ENCODE measurements at places on chromosomes 3 and 15. TPM values are rescaled to one million over a fixed set of nuclear protein-coding genes. Genes with fewer than 3 reads are reported as not detected.

- H3K36me3 ChIP-seq = peaks cover 48% of the 10 kb centered on the region
- H3K27me3 ChIP-seq = no peaks in the 10 kb centered on the region
- peaks cover 80% of the 10 kb centered on the region for H3K4me1 ChIP-seq
- H3K27ac ChIP-seq = peak overlapping the region; percentile 32
Observed at GRCh38 chr15:28943611-28944230, 57.9 kb downstream of the APBA2 start.

DNA sequence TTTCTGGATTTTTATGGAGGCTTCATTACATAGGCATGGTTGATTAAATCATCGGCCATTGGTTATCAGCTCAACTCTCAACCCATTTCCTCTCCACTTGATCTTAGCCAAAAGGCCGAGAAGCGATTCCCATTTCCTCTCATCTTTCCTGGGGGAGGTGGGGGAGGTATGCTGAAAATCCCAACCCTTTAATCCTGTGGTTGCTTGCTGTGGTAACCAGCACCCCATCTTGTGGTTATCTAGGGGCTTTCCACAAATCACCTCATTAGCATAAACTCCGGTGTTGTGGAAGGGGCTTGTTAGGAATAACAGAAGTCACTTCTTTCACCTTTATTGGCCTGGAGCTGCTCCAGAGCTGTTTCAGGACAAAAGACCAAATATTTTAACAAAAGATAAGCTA lies 20.9 kb downstream of the PDE8A start:
- DNase-seq = no peak
- no peaks in the 10 kb centered on the region for H3K27me3 ChIP-seq
- H3K36me3 ChIP-seq = no peaks in the 10 kb centered on the region
- H3K4me1 ChIP-seq = no peaks in the 10 kb centered on the region
- H3K27ac ChIP-seq = no peak overlapping the region

GRCh38 chr3:62373714-62374333 lies 474 bp upstream of the FEZF2 start:
- H3K4me1 ChIP-seq = peaks cover 4% of the 10 kb centered on the region
- no peak overlapping the region for H3K27ac ChIP-seq
- peaks cover 15% of the 10 kb centered on the region for H3K36me3 ChIP-seq
- DNase-seq = no peak
- peaks cover 77% of the 10 kb centered on the region for H3K27me3 ChIP-seq
- H3K4me3 ChIP-seq = no peak overlapping the region

- H3K27me3 ChIP-seq = no peaks in the 10 kb centered on the region
- H3K4me1 ChIP-seq = peaks cover 2% of the 10 kb centered on the region
- H3K4me3 ChIP-seq = no peak overlapping the region
- no peak for DNase-seq
- H3K27ac ChIP-seq = no peak overlapping the region
Observed at GRCh38 chr3:142656575-142656974, 60.4 kb downstream of the PLS1 start.

- H3K27me3 ChIP-seq = no peaks in the 10 kb centered on the region
- peak overlapping the region; percentile 27 for H3K27ac ChIP-seq
- H3K4me3 ChIP-seq = no peak overlapping the region
- peaks cover 14% of the 10 kb centered on the region for H3K4me1 ChIP-seq
Observed at GRCh38 chr3:52696830-52697631, 8.6 kb downstream of the GLT8D1 start.

DNA sequence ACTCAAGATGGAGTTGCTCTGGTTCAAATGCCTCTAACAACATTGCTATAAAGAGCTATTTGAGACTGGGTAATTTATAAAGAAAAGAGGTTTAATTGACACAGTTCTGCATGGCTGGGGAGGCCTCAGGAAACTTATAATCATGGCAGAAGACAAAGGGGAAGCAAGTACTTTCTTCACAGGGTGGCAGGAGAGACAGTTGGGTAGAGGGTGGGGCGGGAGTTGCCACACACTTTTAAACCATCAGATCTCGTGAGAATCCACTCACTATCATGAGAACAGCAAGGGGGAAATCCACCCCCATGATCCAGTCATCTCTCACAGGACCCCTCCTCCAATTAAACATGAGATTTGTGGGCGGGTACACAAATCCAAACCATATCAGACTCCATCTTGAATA lies 30.7 kb downstream of the MAP2K5 start:
- H3K4me3 ChIP-seq = no peak overlapping the region
- DNase-seq = no peak
- H3K36me3 ChIP-seq = peaks cover 5% of the 10 kb centered on the region
- H3K27me3 ChIP-seq = no peaks in the 10 kb centered on the region
- H3K4me1 ChIP-seq = peaks cover 3% of the 10 kb centered on the region

DNA sequence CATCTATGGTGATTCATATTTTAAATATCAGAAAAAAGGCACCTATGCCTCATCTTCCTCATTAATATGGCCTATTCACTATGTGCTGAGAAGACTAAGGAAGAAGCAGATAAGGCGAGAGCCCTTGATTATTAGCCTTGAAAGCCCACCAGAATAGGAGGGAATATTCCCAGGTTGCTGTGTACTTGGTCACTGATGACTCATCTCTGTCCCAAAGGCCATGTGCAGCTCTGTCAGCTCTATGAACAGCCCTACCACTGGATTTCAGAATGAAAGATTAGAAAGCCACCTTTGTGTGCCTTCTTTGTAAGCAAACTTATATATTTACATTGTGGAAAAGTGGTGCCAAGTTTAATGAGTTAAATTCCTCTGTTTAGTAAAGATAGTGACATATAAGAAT lies 211.5 kb downstream of the NFKBIZ start:
- DNase-seq = no peak
- peaks cover 35% of the 10 kb centered on the region for H3K4me1 ChIP-seq
- no peaks in the 10 kb centered on the region for H3K27me3 ChIP-seq
- H3K36me3 ChIP-seq = peaks cover 12% of the 10 kb centered on the region

DNA sequence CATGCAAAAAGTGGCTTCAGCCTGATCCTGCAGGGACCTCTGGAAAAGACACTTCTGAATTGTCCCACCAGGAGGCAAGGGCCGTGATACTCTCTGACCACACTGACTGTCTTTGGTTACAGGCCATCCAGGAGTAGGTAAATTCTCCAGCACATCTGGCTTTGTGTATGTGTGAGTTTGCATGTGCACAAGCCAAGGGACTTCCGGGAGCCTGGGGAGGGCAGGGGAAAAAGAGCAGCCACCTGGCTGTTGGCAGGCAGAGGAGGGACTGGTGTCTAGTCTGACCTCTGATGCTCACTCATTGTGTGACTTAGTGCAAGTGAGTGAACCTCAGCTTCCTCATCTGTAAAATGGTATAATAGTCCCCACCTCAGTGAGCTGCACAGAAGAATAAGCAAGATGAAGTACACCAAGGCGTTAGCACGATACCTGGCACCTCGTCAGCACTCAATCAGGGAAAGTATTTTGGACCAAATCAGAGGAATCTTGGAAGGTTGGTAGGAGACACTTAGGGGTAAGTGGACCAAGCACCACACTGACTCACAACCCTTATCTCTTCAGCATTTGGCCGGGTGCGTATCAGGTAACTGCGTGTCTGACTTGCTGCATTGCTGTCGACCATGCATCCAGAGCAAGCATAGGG lies 19.1 kb downstream of the KLHL6 start:
- H3K36me3 ChIP-seq = peaks cover 18% of the 10 kb centered on the region
- peaks cover 60% of the 10 kb centered on the region for H3K4me1 ChIP-seq
- H3K4me3 ChIP-seq = no peak overlapping the region
- H3K27me3 ChIP-seq = no peaks in the 10 kb centered on the region
- DNase-seq = no peak

GRCh38 chr15:99509686-99510461 lies 55.9 kb upstream of the MEF2A start:
- no peak for DNase-seq
- no peaks in the 10 kb centered on the region for H3K27me3 ChIP-seq
- H3K36me3 ChIP-seq = peaks cover 10% of the 10 kb centered on the region
- peak overlapping the region; percentile 58 for H3K27ac ChIP-seq
- peak overlapping the region; percentile 15 for H3K4me3 ChIP-seq
- peaks cover 67% of the 10 kb centered on the region for H3K4me1 ChIP-seq

DNA sequence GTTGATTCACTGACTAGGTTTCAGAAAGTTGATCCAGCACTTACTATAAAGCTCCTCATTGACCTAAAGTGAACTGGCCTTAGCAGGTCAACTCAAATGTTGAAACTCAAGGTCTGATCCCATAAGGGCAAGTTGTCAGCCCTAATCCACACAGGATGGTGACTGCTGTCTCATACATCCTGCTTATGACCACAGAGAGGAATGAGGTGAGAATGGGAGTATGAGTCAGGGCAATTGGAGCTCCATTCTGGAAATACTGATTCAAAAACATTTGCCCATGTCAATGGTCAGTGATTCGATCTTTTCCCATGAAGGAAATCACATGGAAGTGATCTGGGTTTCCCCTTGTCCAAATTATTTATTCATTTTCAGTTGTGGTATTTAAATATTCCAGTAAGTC lies 78.7 kb downstream of the ZNF385D start:
- H3K27ac ChIP-seq = no peak overlapping the region
- H3K27me3 ChIP-seq = no peaks in the 10 kb centered on the region
- no peaks in the 10 kb centered on the region for H3K36me3 ChIP-seq
- DNase-seq = no peak
- no peaks in the 10 kb centered on the region for H3K4me1 ChIP-seq

DNA sequence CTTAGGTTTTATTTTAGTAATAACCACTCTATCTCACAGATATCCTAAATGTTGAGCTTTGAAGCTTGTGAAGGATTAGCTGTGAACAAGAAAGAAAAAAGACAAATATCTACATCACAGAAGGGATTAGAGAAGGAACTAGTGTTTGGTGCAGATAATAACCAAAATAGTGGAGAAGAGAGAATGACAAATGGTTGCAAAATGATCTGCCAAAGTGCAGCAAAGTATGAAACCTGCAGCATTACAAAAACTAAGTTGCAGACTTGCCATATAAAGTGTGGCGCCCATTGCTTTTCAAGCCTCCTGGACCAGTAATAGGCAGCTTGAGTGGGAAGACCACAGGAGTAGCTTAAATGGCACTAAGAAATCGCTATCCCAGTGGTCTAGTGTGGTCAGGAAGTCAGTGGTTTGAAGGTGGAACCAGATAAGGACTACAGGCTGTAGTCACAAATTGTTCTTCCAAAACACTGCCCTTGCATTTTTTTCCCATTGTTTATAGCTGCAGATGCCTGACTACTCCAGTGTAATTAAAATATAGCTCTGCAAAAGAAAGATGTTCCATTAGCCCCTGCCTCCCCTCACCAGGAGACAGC lies 20.7 kb downstream of the TPM1 start:
- no peaks in the 10 kb centered on the region for H3K36me3 ChIP-seq
- H3K27ac ChIP-seq = no peak overlapping the region
- H3K4me1 ChIP-seq = no peaks in the 10 kb centered on the region
- H3K4me3 ChIP-seq = no peak overlapping the region
- DNase-seq = no peak

- no peaks in the 10 kb centered on the region for H3K4me1 ChIP-seq
- no peak overlapping the region for H3K4me3 ChIP-seq
- no peaks in the 10 kb centered on the region for H3K36me3 ChIP-seq
- DNase-seq = no peak
- peaks cover 33% of the 10 kb centered on the region for H3K27me3 ChIP-seq
- no peak overlapping the region for H3K27ac ChIP-seq
Observed at GRCh38 chr3:14744556-14744955, 69.6 kb downstream of the C3orf20 start.

DNA sequence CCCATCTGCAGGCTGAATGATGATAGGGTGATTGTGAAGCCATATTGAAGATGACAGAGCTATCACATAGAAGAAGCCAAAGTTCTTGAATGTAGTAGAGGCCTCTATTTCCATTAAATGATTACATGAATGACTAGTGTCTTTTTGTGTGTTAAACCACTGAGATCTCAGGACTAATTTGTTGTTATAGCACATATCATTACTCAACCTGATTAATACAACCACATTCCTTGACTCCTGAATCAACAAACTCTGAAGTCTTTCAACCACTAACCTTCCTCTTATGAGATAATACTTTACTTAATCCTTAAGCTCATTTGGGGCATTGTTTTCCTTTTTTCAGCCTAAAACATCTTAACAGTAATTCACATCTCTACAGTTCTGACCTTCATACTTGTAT lies 564.5 kb upstream of the ADAMTS9 start:
- H3K27ac ChIP-seq = no peak overlapping the region
- H3K4me3 ChIP-seq = no peak overlapping the region

DNA sequence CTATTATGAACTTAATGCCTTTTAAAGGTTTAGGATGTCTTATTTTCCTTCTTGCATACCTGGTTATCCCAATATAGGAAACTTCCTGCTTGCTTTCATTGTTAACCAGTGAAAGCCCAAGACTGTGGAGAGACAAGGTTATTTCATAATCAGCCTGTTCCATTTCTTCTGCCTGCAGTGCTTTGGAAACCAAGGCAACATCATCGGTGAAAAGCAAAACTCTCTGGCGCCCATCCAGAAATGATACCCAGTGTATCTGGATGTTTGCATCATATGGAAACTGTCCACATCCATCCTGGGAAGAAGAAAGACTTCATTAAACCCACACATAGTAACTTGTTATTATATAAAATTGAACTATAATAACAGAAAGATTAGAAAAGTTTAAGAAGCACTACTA lies 170.1 kb downstream of the VPS13C start:
- DNase-seq = no peak
- H3K4me1 ChIP-seq = peaks cover 15% of the 10 kb centered on the region
- H3K27me3 ChIP-seq = no peaks in the 10 kb centered on the region

DNA sequence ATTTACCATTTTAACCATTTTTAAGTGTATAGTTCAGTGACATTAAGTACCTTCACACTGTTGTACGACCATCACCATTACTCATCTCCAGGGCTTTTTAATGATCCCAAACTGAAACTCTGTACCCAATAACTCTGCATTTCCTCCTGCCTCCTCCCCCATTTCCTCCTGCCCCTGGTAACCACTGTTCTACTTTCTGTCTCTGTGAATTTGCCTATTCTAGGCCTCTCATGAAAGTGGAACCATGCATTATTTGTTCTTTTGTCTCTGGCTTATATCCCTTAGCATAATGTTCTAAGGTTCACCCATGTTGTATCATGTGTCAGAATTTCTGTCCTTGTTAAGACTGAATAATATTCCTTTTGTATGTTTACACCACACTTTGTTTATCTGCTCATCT lies 154.2 kb downstream of the MECOM start:
- peaks cover 11% of the 10 kb centered on the region for H3K4me1 ChIP-seq
- DNase-seq = no peak
- H3K27ac ChIP-seq = no peak overlapping the region
- no peaks in the 10 kb centered on the region for H3K36me3 ChIP-seq

The CSTA gene
- total RNA-seq = not detected

The TMEM40 gene
- not detected for total RNA-seq

The AGBL1 gene
- total RNA-seq = not detected

The DLG1 gene
- total RNA-seq = 76.6 TPM

The CASR gene
- not detected for total RNA-seq

The AMIGO3 gene
- 0.95 TPM for total RNA-seq

The ARPP21 gene
- not detected for total RNA-seq

The PLSCR2 gene
- total RNA-seq = not detected

The FLNB gene
- 15.9 TPM for total RNA-seq

The KNSTRN gene
- 71.1 TPM for total RNA-seq

The ARPP19 gene
- 201 TPM for total RNA-seq

The CP gene
- not detected for total RNA-seq

The WDR48 gene
- 19.7 TPM for total RNA-seq

All from activated CD8-positive, alpha-beta T cell treated with anti-CD3 and anti-CD28 coated beads, Interleukin-2, amount 10 ng/mL, durations not matched to agents 7 days and 5 days (primary cell).